GM23248 (cell line): ENCODE measurements at places on chromosomes 1 and 21. TPM values are rescaled to one million over a fixed set of nuclear protein-coding genes. Genes with fewer than 3 reads are reported as not detected.

DNA sequence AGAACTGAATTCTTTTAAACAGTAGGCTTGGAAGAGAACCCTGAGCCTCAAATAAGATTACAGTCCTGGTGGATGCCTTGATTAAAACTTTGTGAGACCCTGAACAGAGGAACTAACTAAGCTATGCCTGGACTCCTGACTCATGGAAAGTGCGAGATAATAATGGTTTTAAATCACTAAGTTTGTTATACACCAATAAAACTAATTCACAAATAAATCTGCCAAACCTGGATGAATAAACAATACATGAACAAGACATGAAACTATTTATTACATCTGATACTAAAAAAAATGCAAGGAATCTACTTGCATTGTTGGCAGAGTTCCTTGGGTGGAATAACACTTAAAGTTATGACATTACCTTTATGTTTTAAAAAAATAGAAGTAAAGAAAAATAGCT, 118.4 kb downstream of the PIGK start:
- DNase-seq = peak; percentile 17

Gene RNF186
- not detected in 2 replicates for polyA plus RNA-seq

Gene LYPD8
- polyA plus RNA-seq = not detected in 2 replicates

DNA sequence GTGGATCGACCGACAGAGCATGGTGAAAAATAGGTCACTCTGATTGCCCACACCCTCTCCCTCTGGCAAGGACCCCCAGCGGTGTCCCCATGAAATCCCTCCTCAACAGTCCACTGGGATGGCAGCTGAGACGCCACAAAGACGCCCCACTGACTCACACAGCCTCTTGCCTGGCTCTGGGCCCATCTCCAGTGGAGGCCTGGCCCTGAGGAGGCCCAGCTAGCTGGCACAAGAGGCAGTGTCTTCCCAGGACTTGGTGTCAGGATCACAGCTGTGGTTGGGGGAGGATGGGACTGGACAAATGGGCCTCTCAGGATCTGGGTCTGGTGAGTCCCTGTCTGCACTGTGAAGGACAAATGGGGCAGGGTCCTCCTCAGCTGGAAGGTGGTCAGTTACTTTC, 4.6 kb downstream of the ALX3 start:
- DNase-seq = peak; percentile 40

GRCh38 chr1:167086033-167086432, 4.1 kb downstream of the GPA33 start:
- no peak for DNase-seq

DNA sequence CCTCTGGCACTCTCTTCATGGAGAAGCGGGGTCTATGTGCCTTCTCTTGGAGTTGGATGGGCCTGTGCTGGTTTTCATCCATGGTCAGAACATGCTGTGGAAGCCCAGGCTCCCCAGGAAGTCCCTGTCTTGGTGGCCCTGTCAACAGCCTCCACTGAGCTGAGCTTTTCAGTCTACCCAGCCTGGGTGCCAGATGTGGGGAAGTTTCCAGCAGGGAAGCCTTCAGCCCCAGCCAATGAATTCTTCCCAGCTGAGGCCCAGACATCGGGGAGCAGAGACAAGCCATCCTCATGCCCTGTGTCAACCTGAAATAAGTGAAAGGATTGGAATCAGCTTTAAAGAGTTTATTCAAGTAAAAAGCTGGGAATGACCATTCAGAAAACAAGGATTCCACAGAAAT, 75.1 kb upstream of the PGBD5 start:
- no peak for DNase-seq

DNA sequence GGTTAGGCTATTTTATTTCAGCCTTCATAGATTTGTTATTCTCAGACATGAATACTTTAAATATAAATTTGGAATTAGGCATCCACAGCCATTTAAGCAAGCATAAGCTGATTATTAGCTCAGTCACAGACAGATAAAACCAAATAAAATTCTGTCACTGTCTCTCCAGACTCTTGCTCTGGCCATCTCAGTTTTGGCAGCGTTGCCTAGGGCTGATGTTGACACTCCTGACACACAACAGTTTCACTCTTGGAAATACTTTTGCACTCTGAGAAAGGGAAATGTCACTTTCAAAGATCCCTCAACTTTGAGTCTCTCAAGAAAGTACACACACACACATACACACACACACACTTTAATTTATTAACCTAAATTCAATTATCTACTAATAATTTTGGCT, 372.7 kb downstream of the BRINP3 start:
- no peak for DNase-seq

Gene RGS8
- not detected in 2 replicates for polyA plus RNA-seq

DNA sequence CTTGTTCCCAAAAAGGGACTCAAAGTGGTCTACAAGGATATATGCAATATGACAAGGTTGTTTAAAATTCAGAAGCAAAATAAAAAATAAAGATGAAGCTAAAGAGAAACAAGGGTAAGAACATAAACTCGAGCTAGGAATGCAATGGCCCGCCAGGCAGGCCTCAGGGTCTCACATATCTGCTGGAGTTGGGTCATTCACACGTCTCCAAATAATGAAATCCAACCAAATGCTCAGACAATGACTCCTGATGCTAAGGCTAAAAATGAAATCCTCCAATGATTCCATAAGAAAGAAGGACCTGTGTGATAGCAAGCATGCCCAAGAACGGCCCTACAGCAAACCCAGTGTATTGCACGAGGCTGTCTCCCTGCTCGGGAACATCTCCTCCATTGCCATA, 153.3 kb upstream of the ETS2 start:
- no peak for DNase-seq

DNA sequence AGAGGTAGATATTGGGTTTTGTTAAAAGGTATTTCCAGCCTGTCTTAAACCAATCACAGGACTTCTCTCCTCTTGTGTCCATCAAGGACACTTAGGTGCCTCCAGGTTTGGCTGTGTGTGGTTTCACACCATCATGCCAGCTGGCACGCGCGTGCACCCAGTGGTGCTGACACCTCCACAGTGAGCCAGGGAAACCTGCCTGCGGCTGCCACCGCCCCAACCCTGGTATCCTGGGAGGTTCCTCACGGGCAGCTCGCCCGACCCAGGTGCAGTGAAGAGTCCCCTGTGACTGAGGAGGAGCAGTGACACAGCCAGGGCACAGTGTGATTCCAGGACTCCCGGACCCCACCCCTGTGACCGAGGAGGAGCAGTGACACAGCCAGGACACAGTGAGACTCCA, 13.2 kb upstream of the COL6A2 start:
- DNase-seq = no peak

- peak; percentile 1 for DNase-seq
These were observed 83.4 kb upstream of the KCNE2 start for GRCh38 chr21:34280389-34280795.

DNA sequence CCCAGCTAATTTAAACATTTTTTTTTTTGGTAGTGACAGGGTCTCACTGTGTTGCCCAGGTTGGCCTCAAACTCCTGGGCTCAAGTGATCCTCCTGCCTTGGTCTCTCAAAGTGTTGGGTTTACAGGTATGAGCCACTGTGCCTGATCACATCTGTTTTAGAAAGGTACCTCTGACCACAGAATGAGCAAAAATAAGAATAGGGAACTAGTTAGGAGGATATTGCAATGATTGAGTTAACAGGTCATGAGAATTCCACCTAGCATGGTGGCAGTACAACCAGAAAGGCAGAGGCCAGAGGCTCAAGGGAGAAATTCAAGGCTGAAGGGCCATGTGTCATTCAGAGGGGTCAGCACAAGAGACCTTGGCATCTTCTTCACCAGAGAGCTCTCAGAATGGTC, 49.6 kb downstream of the ELAPOR1 start:
- no peak for DNase-seq

DNA sequence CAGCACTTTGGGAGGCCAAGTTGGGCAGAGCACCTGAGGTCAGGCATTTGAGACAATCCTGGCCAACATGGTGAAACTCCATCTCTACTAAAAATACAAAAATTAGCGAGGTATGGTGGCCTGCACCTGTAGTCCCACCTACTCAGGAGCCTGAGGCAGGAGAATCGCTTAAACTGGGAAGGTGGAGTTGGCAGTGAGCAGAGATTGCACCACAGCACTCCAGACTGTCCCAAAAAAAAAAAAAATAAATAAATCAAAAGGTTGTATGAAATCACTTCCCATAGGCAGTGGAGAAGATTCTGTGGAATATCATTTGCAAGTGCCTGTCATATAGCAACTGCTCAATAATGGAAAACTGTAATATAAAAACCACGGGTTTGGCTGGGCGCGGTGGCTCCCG, 65.1 kb upstream of the SERBP1 start:
- DNase-seq = no peak

Gene TMEM269
- polyA plus RNA-seq = 0.14 TPM in 1 of 2 replicates, not detected in the other

GRCh38 chr1:231070758-231071444, 30.8 kb upstream of the FAM89A start:
- no peak for DNase-seq

Gene EPHB2
- polyA plus RNA-seq = 1.0 and 2.0 TPM in 2 replicates

Gene BMP8B
- polyA plus RNA-seq = not detected in 2 replicates

DNA sequence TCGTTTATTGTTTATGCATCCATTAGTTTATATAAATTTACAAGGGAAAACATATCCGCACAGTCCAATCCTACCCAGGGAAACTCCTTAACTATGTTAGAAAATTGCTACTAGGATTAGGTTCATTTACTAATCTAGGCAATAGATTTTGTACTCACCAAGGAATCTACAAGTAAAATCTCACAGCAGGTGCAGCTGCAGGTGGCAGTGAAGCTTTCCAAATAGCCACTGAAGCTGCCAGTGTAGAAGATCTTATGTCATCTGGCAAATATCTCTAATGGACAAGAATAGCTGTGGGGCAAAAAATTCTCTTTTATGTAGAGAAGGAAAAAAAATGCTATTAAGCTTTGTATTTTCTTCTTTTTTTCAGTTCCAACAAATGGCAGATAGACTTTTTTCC, 963.4 kb upstream of the ADGRL4 start:
- DNase-seq = no peak

GRCh38 chr1:160204526-160205241, 500 bp upstream of the PEA15 start:
- peak; percentile 34 for DNase-seq
